Putamen (tissue), 1 donor: ENCODE measurements at places on chromosomes 4 and X.

GRCh38 chr4:4859325-4859798 lies at the start of gene MSX1:
Gene MSX1 (plus strand): TSS chr4:4859665. CDS start chr4:4859900, 235 bp downstream.
- peak; percentile 78 for DNase-seq

DNA sequence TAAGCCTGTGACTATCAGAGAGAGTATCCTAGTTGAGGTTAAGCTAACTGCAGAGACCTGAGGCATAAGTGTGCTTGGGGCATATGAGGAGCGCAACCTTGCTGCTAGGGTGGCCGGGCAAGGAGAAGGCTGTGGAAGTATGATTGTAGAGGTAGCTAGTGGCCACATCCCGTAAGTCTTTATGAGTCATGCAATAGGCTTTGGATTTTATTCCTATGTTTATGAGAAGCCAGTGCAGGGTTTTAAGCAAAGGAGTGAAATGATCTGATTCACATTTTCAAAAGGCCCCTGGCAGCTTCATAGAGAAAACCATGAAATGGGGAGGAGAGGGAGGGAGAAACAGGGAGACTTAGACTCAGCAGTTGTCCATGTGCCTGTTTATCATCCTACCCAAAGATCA lies 92.1 kb upstream of the WDFY3 start:
- no peak for DNase-seq

GRCh38 chrX:43349363-43349762 lies 306.7 kb upstream of the MAOA start:
- no peak for DNase-seq

DNA sequence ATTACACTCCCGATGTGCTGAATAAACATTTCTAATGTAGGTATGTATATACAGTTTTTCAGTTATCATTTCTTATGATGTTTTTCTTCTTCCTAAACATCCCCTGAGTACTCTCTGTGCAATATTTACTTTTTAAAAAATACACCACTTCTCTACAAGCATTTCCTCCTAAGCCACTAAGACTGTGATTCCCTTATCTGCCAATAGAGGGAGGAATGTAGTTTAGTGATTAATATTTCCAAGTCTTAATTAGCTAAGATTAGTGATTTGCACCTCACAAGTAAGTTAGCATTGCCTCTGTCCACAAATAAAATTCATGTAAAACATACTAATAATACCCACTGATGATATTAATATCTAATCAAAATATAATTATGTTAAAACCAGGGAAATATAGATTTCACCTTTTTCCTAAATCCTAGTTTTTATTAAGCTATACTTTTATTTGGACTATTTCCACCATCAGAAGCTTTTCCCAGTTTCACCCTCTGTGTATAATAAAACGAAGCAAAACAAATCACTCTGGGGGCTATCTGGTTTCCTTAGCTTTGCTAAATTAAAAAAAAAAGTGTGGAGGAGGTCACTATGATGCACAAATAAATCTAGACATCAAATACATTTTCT lies 909.1 kb downstream of the FAT4 start:
- DNase-seq: no peak

- no peak for DNase-seq
Measured at GRCh38 chr4:176387571-176387970, 67.8 kb downstream of the SPCS3 start.

GRCh38 chrX:149453906-149454822 lies 50.9 kb downstream of the IDS start:
- no peak for DNase-seq

- peak; percentile 19 for DNase-seq
Measured at GRCh38 chrX:54495814-54496516, at the start of gene FGD1. Gene FGD1 (minus strand): TSS chrX:54496234. CDS start chrX:54495432, 802 bp downstream.

DNA sequence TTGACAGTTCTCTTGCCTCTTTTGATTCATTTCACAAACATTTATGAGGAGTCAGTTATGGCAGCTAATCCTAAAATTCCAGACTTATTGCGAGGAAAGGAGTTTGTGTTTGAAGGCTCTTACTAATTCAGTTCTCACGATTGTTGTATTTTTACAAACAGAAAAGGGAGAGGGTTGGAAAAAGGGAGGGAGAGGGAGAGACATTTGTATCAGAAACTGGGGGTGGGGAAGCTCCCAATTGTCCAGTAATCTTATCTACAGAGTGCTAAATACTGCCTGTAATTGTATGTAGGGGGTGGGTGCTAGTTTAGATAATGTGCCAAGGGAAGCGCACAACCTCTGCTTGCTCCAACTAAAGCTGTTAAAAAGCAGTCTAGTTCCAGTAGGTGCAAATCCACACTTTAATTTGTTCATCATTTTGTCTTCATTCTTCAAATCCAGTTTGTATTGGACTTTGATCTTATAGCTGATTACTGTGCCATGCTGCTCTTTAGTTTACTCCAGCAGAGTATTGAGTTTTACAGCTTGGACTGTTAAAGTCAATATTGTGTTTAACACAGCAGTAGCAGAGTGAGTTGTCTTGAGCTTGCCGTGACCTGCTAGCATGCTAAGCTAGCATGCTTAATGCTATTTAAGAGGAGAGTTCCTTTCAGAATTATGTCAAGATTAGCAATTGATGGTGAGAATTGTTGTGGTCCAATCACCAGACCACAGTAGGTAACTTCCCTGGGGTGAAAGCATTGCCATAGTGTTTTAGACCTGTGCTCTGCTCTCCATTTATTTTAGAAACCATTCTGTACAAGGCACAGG lies 13.9 kb downstream of the FNIP2 start:
- no peak for DNase-seq

GRCh38 chr4:188714501-188714900 lies 575.3 kb downstream of the TRIML1 start:
- DNase-seq: no peak

GRCh38 chrX:100289066-100289558 lies 121.0 kb downstream of the PCDH19 start:
- no peak for DNase-seq

GRCh38 chrX:68945081-68945602 lies 116.3 kb downstream of the EFNB1 start:
- DNase-seq: no peak

DNA sequence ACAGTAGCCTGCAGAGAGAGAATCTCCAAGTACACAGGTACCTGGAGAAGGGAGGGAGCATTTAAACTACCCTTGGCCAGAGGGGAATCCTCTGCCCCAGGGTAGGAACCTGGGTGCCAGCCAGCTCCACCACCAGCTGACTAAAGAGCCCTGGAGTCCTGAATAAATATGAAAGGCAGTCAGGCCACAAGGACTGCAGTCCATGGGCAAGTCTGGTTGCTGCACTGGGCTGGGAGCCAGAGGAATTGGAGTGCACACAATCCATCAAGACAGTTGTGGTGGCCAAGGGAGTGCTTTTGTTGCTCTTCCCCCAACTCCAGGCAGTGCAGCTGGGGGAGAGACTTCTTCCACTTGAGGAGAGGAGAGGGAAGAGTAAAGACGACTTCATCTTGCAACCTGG lies 172.5 kb downstream of the HNRNPD start:
- no peak for DNase-seq

DNA sequence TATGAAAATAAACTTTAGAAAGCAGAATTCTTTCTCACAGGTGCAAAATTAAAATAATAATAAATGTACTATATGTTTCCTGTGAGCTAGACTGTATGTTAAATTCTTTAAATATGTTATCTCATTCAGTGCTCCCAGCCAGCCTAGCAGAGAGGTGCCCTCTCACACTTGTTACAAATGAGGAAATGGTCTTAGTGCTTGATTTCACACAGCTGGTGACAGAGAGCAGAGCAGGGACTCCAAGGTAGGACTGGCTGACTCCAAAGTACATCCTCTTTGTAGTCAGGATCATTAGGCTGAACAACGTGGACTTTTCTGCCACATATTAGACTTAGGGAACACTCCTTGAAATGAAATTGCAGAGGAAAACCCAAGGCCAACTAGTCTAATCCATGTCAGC lies 72.0 kb upstream of the HHIP start:
- DNase-seq: no peak

- no peak for DNase-seq
Measured at GRCh38 chr4:181938631-181939030, 304.6 kb upstream of the TENM3 start.

GRCh38 chrX:109475174-109475891 lies 6.6 kb downstream of the GUCY2F start:
- peak; percentile 10 for DNase-seq

GRCh38 chr4:3219761-3220475 lies 29.0 kb upstream of the MSANTD1 start:
- DNase-seq: peak; percentile 35

- DNase-seq: peak; percentile 63
Measured at GRCh38 chr4:183256756-183257385, 63.2 kb downstream of the CLDN22 start.

- DNase-seq: no peak
Measured at GRCh38 chrX:840556-840955, 210.0 kb downstream of the SHOX start.

- DNase-seq: no peak
Measured at GRCh38 chr4:147041376-147041775, 95.7 kb upstream of the TTC29 start.

- no peak for DNase-seq
Measured at GRCh38 chr4:6115746-6116586, 84.4 kb downstream of the JAKMIP1 start.
